Psoas muscle (tissue), 8 donors: ENCODE measurements at places on chromosomes 5 and 9. TPM values are rescaled to one million over a fixed set of nuclear protein-coding genes. Genes with fewer than 3 reads are reported as not detected.

DNA sequence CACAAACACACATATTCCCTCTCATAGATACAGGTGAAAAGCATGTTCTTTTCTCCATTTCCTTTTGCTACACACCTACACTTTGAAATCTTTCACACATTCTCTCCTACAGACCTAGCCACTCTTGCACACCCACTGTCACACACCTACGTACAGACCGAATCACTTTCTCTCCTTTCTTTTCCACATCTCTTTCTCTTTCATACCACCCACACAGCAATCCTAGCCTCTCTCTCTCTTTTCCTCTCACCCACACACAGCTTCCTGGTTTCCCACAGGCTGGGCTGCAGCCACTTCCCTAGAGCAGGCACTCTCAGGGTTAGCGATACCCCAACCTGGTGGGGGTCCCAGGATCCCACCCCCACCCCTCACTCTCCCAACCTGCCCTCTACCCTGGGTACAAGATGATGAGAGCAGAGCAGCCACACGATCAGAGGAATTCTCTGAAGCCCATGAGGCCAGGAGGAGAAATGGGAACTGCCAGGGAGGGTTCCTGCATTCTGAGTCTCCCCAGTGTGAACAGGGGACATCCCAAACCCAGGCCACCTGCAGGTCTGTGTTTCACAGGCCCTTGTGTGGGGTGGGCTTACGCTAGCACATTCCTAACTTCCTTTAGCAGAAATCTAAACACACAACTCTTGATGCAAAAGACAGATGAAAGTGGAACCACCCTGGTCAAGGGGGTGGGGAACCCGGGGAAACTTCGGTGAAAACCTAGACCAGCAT lies 17.1 kb upstream of the SYNPO start:
- no peaks in the 10 kb centered on the region for H3K36me3 ChIP-seq
- no peak for DNase-seq

DNA sequence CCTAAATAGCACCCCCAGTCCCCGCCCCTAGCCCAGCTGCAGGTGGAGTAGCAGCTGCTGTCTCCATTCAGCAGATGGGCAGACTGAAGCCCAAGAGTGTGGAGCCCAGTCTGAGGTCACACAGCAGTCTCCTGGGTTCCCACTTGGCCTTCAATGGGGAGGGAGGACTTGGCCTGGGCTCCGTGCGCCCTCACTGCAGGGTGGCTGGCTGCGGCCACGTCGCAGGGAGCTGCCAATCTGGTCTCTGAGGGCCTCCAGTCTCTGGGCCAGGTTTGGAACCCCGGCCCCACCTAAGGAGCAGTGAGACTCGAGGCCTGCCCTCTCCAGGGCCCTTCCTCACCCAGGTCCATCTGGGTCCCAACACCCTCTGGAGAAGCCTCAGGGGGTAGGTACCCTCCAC lies 7.4 kb downstream of the KIF12 start:
- no peak overlapping the region for H3K4me3 ChIP-seq
- no peak overlapping the region for H3K27ac ChIP-seq
- no peaks in the 10 kb centered on the region for H3K36me3 ChIP-seq
- no peaks in the 10 kb centered on the region for H3K4me1 ChIP-seq

GRCh38 chr9:96100385-96101300 lies 201.3 kb downstream of the HSD17B3 start:
- no peaks in the 10 kb centered on the region for H3K36me3 ChIP-seq
- DNase-seq = no peak
- no peak overlapping the region for H3K4me3 ChIP-seq

GRCh38 chr9:21001581-21001980 lies 29.9 kb downstream of the HACD4 start:
- H3K27ac ChIP-seq = no peak overlapping the region
- no peak for DNase-seq

DNA sequence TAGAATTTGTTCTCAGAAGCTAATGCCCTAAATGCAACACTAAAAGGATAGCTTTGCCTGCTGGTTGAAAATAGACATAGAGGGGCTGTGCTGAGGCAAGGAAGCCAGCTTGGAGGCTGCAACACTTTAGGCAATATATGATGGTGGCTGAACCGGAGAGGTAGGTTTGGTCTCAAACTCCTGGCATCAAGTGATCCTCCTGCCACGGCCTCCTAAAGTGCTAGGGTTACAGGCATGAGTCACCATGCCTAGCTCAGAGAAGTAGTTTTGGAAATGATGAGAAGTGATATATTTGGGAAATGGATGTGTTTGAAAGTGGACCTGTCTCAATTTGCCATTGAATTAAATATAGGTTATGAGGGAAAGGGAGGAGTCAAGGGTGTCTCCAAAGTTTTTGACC lies 10.0 kb downstream of the DUSP1 start:
- no peaks in the 10 kb centered on the region for H3K36me3 ChIP-seq
- no peak overlapping the region for H3K27ac ChIP-seq
- DNase-seq = no peak
- peaks cover 12% of the 10 kb centered on the region for H3K4me1 ChIP-seq
- H3K27me3 ChIP-seq = no peaks in the 10 kb centered on the region
- no peak overlapping the region for H3K4me3 ChIP-seq

GRCh38 chr5:181188700-181189362 lies 16.2 kb downstream of the TRIM7 start:
- DNase-seq = peak; percentile 73
- H3K4me3 ChIP-seq = peak overlapping the region; percentile 92
- no peaks in the 10 kb centered on the region for H3K36me3 ChIP-seq

- H3K27ac ChIP-seq = no peak overlapping the region
- no peak for DNase-seq
- peaks cover 3% of the 10 kb centered on the region for H3K27me3 ChIP-seq
- no peaks in the 10 kb centered on the region for H3K4me1 ChIP-seq
- no peak overlapping the region for H3K4me3 ChIP-seq
- no peaks in the 10 kb centered on the region for H3K36me3 ChIP-seq
Observed at GRCh38 chr9:124210697-124211096, 47.1 kb upstream of the NEK6 start.

Gene CARD9
- total RNA-seq = 0.26 TPM

Gene TAF11L5
- not detected for total RNA-seq
